A549 treated with Mapracorat at 1 μM for 4 hours (cell line): ENCODE measurements at places on chromosomes 3 and 15. TPM values are rescaled to one million over a fixed set of nuclear protein-coding genes. Genes with fewer than 3 reads are reported as not detected.

SETD2 gene
- 16.3 to 22.9 TPM (median 18.8 TPM) in 5 replicates for total RNA-seq

CD276 gene
- 70.7 to 80.8 TPM (median 76.4 TPM) in 5 replicates for total RNA-seq

MYLK gene
- 13.4 to 18.6 TPM (median 16.7 TPM) in 5 replicates for total RNA-seq

TUSC7 gene
- total RNA-seq = not detected in 5 replicates

ACP3 gene
- 0.07 to 0.08 TPM in 2 of 5 replicates, not detected in the others for total RNA-seq

GNAI2 gene
- 35.1 to 46.7 TPM (median 45.2 TPM) in 5 replicates for total RNA-seq

CD200 gene
- not detected in 5 replicates for total RNA-seq

SFMBT1 gene
- total RNA-seq = 7.3 to 9.5 TPM (median 8.2 TPM) in 5 replicates

TF gene
- total RNA-seq = 0.34 to 1.5 TPM (median 0.66 TPM) in 5 replicates

ALPK3 gene
- total RNA-seq = 0.08 to 0.14 TPM (median 0.12 TPM) in 5 replicates

GOLGA8F gene
- total RNA-seq = 0.04 TPM in 1 of 5 replicates, not detected in the others

RBM5 gene
- 29.4 to 37.8 TPM (median 34.5 TPM) in 5 replicates for total RNA-seq

ROPN1 gene
- total RNA-seq = not detected in 5 replicates

FES gene
- 0.43 to 1.0 TPM (median 0.78 TPM) in 5 replicates for total RNA-seq

SAMMSON gene
- total RNA-seq = not detected in 5 replicates

ZDHHC23 gene
- 3.0 to 3.9 TPM (median 3.5 TPM) in 5 replicates for total RNA-seq

NANOGP8 gene
- total RNA-seq = not detected in 5 replicates

ROBO2 gene
- not detected in 5 replicates for total RNA-seq

IL5RA gene
- total RNA-seq = not detected in 5 replicates

CCR9 gene
- not detected in 5 replicates for total RNA-seq

LRTM1 gene
- not detected in 5 replicates for total RNA-seq

SEMA3G gene
- total RNA-seq = 0.04 to 0.12 TPM (median 0.06 TPM) in 5 replicates

CHRM5 gene
- 0.03 to 0.04 TPM in 2 of 5 replicates, not detected in the others for total RNA-seq

SCN11A gene
- total RNA-seq = 0.02 TPM in 1 of 5 replicates, not detected in the others

GALNT15 gene
- total RNA-seq = 0.03 to 0.27 TPM (median 0.13 TPM) in 4 of 5 replicates, not detected in the other

CFAP92 gene
- total RNA-seq = 0.21 TPM in 1 of 5 replicates, not detected in the others

PLSCR1 gene
- total RNA-seq = 41.9 to 48.3 TPM (median 46.4 TPM) in 5 replicates

CNTN4 gene
- total RNA-seq = not detected in 5 replicates

PLS1 gene
- total RNA-seq = 9.3 to 10.9 TPM (median 10.4 TPM) in 5 replicates

ADAMTS9 gene
- total RNA-seq = 0.49 to 0.96 TPM (median 0.62 TPM) in 5 replicates

CLDN18 gene
- total RNA-seq = not detected in 5 replicates

NEDD4 gene
- 63.5 to 82.2 TPM (median 74.1 TPM) in 5 replicates for total RNA-seq

ZNF502 gene
- total RNA-seq = 1.6 to 2.3 TPM (median 1.6 TPM) in 5 replicates

ACOX2 gene
- total RNA-seq = 5.9 to 9.8 TPM (median 7.6 TPM) in 5 replicates

VIPR1 gene
- total RNA-seq = 0.83 to 1.3 TPM (median 1.2 TPM) in 5 replicates

LMCD1 gene
- total RNA-seq = 62.1 to 84.7 TPM (median 72.1 TPM) in 5 replicates

CSTA gene
- 0.93 to 1.4 TPM (median 1.1 TPM) in 5 replicates for total RNA-seq

IP6K2 gene
- total RNA-seq = 49.9 to 55.1 TPM (median 50.8 TPM) in 5 replicates

HGD gene
- 15.0 to 22.1 TPM (median 16.0 TPM) in 5 replicates for total RNA-seq

CDHR4 gene
- total RNA-seq = 0.10 to 0.64 TPM (median 0.22 TPM) in 5 replicates

PP2D1 gene
- not detected in 5 replicates for total RNA-seq

ALDH1A3 gene
- total RNA-seq = 15.1 to 16.5 TPM (median 15.9 TPM) in 5 replicates

SLC28A1 gene
- total RNA-seq = 0.06 TPM in 2 of 5 replicates, not detected in the others

C3orf20 gene
- 0.06 to 0.07 TPM in 2 of 5 replicates, not detected in the others for total RNA-seq

DUOXA1 gene
- total RNA-seq = 0.06 to 0.34 TPM (median 0.15 TPM) in 4 of 5 replicates, not detected in the other

MST1R gene
- 6.1 to 8.3 TPM (median 7.6 TPM) in 5 replicates for total RNA-seq
